Psoas muscle (tissue), 8 donors: ENCODE measurements at places on chromosomes 3 and 15.

GRCh38 chr3:15284121-15284889 is 48.1 kb downstream of the SH3BP5 start:
- no peak for DNase-seq

DNA sequence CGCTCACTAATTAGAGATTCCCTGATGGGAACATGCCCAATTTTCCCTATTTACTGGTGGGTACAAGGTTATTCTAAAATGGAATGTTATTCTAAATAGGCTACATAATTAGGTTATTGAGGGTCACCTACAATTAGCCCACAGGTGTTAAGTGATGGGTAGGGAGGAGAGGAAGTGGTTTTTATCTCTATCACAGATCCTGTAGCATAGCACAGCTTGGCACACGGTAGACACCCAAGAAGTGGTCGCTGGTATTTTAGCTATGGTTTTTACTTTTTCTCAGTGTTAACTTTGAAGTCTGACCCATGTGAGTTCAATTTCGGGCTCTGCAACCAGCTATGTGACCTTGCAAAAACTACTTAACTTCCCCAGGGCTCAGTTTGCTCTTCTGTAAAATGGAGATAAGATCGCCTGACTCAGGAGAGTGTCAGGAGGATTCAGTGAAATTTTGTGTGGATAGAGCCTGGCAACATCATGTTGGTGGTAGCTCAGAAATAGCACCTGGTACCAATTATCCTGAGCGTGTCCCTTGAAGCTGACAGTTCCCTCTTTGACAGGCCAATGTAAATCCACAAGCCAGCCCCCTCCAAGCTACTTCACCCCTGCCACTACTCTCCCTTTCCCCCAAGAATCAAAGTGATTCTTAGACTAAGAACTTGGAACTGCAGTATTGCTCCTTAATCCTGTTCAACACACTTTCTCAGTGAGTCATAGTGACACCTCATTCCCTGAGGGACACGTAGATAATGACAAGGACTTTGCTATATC is 8.7 kb upstream of the LMCD1 start:
- DNase-seq, result no peak

GRCh38 chr3:42520336-42520735 is 17.9 kb downstream of the VIPR1 start:
- DNase-seq, result no peak

DNA sequence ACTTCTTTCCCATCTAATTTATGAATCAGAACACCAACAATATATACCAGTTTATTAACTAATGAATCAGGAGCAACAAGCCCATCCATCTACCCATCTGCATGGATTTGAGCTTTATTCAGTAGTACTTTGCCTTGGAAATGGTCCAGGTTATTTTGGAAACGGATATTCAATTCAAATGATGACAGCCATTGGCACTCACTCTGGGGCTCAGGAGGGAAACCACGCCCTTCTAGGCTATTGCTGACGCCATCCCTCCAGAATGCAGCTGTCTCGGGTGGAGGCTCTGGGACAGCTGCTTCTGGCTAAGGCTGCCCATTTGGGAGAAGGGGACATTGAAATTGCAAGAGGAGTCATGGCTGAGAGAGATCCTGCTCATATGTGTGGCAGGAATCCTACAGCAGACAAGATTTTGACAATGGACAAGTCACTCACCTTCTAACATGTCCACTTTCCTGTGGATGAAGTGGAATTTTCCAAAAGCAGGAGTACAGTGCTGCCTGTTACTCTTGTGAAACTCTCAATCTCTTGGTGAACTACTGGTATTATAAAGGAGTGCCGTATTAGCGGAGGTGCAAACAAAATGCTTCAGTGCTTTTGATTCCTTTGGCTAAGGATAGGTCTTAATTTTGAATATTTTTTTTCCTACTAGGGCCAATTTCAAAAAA is 29.3 kb upstream of the TRAK1 start:
- DNase-seq, result peak; percentile 85

DNA sequence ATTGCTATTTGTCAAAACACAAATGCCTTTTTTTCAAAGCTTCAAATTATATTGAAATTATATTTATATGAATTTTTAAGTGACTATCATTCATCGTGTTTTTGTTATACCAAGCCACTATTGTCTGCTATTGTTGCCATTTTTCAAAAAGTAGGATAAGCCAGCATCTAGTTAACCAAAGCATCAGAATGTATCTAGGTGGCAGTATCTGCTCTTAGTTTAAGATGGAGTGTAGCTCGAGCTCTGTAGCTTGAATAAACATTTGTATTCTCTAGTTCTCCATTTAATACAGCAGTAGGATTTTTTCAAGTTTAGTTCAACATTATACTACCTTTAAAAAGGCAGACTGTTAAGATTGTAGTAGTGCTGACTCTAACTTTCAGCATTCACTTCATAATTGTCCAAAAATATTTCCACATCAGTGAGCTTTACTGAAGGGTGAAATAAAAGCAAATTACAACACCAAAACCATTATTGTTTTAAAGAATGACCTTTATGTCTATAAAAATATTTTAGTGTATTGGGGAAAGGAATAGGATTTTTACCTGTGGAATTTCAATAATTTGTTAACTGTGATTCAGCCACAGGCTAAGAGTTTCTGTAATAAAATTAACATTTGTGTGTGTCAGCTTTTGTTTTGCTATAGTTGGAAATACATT is 19.6 kb upstream of the C15orf61 start:
- no peak for DNase-seq

DNA sequence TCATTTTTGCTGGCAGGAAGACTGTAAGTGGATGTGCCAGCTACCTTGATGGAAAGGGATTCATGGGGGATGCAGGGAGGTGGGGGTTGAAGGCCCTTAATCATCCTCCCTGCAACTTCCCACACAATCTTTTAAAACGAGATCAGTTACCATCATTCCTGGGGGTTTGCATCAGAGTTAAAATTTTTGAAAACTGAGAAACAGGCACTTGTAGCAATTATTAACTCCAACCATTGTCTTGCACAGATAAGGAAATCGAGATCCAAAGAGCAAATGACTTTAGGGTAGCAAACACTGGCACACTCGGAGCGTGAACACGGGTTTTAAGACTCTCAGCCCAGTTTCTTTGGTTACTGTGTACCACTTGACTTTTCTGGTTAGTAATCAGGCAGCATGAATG is 41.9 kb downstream of the GPD1L start:
- no peak for DNase-seq

DNA sequence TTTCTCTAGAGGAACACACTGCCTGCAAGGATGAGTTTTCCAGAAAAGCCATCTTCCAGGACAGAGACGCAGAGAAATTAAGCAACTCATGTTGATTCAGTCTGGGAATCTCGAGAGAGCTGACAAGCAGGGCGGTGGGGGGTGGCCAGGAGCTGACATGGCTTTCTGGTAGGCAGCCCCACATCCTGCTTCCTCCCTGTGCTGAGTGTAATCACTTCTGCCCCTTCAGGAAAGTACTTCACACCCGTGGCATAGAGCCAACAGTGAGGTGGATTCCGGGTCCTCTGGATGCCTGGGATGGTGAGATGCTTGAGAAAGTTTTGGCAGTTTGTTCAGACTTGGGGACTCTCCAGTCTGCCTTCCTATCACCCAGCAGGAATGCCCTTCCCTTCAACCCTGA is 221.1 kb downstream of the SLCO3A1 start:
- DNase-seq, result peak; percentile 75

GRCh38 chr3:196740481-196741248 is 1.0 kb downstream of the PAK2 start:
- DNase-seq, result no peak

- no peak for DNase-seq
Observed at GRCh38 chr15:36605604-36606263, 26.3 kb downstream of the CDIN1 start.

DNA sequence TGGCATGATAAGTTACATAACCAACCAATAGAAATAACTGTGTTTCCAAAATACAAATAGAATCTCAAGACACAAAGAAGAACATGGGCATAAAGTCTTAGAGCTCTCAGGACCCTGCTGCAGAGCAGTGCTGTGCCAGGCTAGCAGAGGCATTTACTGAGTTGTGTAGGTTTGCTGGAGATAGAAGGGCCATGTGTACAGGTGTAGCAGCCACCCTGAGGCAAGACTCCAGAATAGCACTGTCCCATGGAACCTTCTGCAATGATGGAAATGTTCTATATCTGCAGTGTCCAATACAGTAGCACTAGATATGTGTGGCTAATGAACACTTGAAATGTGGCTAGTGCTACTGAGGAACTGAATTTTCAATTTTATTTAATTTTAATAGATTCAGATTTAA is 267.0 kb upstream of the UMPS start:
- no peak for DNase-seq

GRCh38 chr15:68729789-68730411 is 90.8 kb downstream of the ANP32A start:
- DNase-seq, result no peak

DNA sequence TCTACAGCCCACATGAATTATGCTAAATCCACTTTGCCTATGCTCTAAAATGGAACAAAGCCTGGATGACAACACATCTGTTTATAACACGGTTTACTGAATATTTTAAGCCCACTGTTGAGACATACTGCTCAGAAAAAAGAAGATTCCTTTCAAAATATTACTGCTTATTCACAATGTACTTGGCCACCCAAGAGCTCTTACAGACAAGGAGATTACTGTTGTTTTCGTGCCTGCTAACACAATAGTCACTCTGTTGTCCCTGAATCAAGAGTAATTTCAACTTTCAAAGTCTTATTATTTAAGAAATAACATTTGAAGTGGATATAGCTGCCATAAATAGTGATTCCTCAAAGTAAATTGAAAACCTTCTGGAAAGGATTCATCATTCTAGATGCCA is 70.9 kb downstream of the ANKRD28 start:
- DNase-seq, result no peak

- no peak for DNase-seq
Observed at GRCh38 chr3:51796854-51797253, 17.8 kb upstream of the IQCF6 start.

GRCh38 chr3:150315721-150316120 is 92.4 kb upstream of the TSC22D2 start:
- DNase-seq, result no peak

DNA sequence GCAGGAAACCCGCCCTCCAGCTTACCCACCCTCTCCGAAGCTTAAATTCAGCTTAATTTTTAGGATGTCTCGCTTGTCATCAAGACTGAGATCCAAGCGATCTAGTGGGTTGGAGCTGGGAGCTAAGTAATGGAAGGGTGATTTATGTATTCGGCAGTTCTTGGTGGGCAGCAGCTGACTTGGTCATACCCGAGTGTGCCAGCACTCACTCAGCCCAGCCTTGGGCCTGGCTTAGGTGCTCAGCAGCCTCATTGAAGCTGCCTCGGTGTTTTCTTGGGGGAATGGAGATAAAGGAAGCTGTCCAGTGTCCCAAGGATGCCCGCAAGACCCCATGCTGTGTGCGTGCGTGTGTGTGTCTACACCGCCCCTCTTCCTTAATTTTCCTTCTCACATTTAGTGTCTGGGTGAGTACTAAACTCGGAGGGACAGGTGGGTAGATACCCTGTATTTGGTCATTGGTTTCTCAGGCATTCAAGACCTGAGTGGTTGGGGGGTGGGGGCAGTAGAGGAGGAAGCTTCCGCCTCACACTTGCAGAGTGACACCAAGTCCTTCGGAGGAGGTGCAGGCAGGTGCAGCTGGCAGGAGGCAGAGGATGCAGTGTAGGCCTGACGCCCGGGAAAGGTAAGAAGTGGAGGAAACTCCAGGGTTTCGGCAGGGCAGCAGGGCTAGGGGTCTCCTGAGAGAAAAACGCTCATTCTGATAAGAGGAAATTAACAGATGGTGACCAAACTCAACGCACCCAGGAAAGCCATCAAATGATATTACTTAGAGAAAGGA is 92.8 kb downstream of the PCSK6 start:
- no peak for DNase-seq

- DNase-seq, result no peak
Observed at GRCh38 chr3:177713928-177714900, 516.9 kb upstream of the TBL1XR1 start.

GRCh38 chr3:151135541-151136337 is 50.3 kb downstream of the MED12L start:
- no peak for DNase-seq

DNA sequence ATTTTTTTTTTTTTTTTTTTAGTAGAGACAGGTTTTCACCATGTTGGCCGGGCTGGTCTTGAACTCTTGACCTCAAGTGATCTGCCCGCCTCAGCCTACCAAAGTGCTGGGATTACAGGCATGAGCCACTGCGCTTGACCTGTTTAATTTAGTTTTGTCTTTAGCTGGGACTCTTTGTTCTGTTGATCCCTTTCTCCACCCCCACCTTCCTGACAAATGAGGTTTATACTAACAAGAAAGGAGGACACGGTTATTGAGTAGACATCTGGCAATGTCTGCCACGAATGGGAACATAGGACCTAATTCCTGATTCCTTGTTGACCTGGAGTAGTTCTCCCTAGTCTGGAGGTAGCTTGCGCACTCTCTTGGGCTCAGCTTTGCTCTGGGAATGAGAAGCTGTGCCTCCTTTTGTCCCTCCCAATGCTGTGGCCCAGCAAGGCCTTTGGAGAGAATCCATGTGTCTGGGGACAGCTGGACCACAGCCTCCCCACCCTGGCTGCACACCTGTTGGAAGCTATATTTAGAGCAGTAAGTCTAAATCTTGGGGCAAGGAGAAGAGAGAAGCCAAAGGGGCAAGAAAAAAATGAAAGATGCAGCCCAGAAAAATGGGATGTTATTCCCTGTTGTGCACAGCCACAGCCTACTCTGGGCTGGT is 53.2 kb upstream of the ADPGK start:
- DNase-seq, result peak; percentile 72

GRCh38 chr3:114216186-114216970 is 21.0 kb downstream of the ZNF80 start:
- no peak for DNase-seq

- DNase-seq, result peak; percentile 59
Observed at GRCh38 chr3:129560269-129560787, 17.4 kb downstream of the H1-8 start.

- DNase-seq, result no peak
Observed at GRCh38 chr3:101266071-101266470, 54.3 kb downstream of the IMPG2 start.

DNA sequence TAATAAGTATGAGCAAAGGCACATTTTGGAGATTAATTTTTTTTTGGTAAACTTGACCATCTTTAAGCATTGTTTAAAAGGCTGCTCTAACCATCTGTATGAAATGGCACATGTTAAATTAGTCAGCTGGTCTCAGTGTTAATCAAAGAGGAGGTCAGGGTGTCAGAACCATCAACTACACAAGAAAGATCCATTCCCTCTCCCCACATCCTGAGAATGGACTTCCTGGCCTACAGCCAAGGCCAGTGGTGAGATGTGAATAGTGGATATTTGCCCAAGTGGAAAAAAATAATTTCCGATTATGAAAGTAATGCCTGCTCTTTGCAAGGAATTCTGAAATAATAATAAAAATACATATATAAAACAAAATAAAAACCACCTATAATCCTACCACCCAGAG is 641.7 kb downstream of the NR2F2 start:
- DNase-seq, result no peak
